Left renal cortex interstitium (tissue), 4 donors: ENCODE measurements at places on chromosomes 5 and 9.

- no peak for DNase-seq
Observed at GRCh38 chr5:132298298-132299212, 4.4 kb downstream of the SLC22A4 start.

DNA sequence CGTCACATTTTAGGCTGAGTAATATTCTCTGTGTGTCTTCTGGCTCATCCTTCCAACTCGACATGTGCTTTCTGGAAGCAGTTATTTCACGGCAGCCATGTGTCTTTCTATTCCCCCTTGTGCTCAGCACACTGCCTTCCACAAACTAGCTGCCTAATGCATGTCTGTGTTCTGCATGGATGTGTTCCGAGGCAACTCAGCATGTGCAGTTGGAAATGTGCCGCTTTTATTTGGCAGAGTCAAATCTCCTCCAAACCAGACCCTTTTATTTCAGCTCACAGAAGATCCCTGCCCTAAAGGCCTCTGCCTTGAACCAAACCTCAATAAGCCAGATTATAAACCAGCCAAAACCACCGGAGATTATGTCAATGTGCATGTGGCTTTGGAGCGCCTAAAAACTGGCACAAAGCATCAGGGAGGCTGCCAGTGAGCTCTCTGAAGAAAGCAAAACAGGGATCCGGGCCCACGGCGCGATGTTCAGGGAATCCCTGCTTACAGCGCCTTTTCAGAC is 360.2 kb downstream of the DEPDC1B start:
- no peak for DNase-seq

DNA sequence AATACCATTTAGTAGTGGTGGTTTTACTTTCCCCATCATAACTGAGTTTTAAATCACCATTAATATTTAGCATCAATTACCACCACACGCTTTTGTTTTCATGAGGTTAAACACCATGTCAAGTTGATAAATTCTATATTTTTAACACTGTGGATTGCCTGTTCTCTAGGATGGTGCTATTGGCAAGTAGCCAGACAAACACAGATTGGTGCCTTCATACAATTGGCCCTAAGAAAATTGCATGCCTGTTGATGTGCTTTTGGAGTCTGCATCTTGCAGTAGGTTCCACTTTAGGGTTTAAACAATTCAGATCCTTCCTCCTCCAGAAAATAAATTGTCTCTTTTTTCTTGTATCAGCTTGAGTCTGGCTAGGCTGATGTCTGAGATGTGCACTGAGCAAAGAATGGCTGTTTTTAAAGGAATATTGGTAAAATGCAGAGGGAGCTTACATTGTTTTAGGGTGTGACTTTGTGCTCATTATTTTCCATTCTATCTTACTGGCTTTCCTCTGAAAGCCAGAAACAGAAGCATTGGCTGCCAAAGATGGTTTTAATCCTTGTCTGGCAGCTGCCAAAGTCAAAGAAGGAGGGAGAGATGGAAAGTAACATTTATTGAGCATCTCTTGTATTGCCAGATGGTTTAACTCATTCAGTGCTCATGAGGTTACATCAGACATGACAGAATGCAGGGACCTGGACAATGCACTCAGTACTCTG is 19.6 kb upstream of the MAN2A1 start:
- DNase-seq, result no peak

GRCh38 chr5:10372726-10373709 is 19.5 kb downstream of the MARCHF6 start:
- DNase-seq, result no peak
